Natural killer cell treated with Interleukin-12 subunit alpha and Interleukin-12 subunit beta and Interleukin-15 and Interleukin-18, amount 100 ng/mL, for 72 hours (primary cell): ENCODE measurements at places on chromosomes 3 and 15. TPM values are rescaled to one million over a fixed set of nuclear protein-coding genes. Genes with fewer than 3 reads are reported as not detected.

The A4GNT gene
- total RNA-seq: not detected

The DCLK3 gene
- total RNA-seq: not detected

The PTPRG gene
- 0.33 TPM for total RNA-seq

The ISL2 gene
- 0.73 TPM for total RNA-seq

The RHOA gene
- 448 TPM for total RNA-seq

The ANKUB1 gene
- not detected for total RNA-seq
